Lower lobe of right lung (tissue), 2 donors: ENCODE measurements at places on chromosomes 5 and 9. TPM values are rescaled to one million over a fixed set of nuclear protein-coding genes. Genes with fewer than 3 reads are reported as not detected.

LCNL1 gene
- 1.9 TPM for total RNA-seq

- H3K27me3 ChIP-seq: no peaks in the 10 kb centered on the region
- H3K27ac ChIP-seq: no peak overlapping the region
- H3K4me1 ChIP-seq: no peaks in the 10 kb centered on the region
- DNase-seq: no peak
- peaks cover 27% of the 10 kb centered on the region for H3K36me3 ChIP-seq
These were observed 67.7 kb downstream of the TEX10 start for GRCh38 chr9:100285080-100285479.

ARSI gene
- total RNA-seq: 3.5 TPM

NPR3 gene
- 35.8 TPM for total RNA-seq

GRCh38 chr5:153067869-153068268 lies 422.6 kb upstream of the GRIA1 start:
- no peaks in the 10 kb centered on the region for H3K36me3 ChIP-seq
- no peak overlapping the region for H3K27ac ChIP-seq
- no peak for DNase-seq
- H3K4me3 ChIP-seq: no peak overlapping the region
- H3K27me3 ChIP-seq: no peaks in the 10 kb centered on the region

NAIF1 gene
- total RNA-seq: 11.3 TPM

- peaks cover 11% of the 10 kb centered on the region for H3K4me1 ChIP-seq
- DNase-seq: peak; percentile 30
- no peak overlapping the region for H3K4me3 ChIP-seq
- peaks cover 33% of the 10 kb centered on the region for H3K27me3 ChIP-seq
These were observed 123.8 kb upstream of the LPCAT1 start for GRCh38 chr5:1647580-1647979.

DNA sequence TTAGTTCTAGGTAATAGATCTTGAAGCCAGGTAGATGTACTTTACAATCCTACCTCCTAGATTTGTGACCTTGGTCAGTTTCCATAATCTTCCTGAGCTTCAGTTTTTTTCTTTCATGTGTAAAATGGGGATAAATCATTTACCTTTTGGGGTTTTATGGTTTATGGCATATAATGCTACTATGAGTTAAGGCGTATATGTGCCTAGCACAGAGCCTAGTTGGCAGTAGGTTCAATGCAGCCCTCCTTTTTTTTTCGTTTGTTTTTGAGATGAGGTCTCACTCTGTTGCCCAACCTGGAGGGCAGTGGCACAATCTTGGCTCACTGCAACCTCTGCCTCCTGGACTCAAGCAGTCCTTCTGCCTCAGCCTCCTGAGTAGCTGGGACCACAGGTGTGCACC lies 28.8 kb downstream of the EGFLAM start:
- DNase-seq: no peak
- H3K4me3 ChIP-seq: no peak overlapping the region
- peaks cover 46% of the 10 kb centered on the region for H3K27me3 ChIP-seq

DNA sequence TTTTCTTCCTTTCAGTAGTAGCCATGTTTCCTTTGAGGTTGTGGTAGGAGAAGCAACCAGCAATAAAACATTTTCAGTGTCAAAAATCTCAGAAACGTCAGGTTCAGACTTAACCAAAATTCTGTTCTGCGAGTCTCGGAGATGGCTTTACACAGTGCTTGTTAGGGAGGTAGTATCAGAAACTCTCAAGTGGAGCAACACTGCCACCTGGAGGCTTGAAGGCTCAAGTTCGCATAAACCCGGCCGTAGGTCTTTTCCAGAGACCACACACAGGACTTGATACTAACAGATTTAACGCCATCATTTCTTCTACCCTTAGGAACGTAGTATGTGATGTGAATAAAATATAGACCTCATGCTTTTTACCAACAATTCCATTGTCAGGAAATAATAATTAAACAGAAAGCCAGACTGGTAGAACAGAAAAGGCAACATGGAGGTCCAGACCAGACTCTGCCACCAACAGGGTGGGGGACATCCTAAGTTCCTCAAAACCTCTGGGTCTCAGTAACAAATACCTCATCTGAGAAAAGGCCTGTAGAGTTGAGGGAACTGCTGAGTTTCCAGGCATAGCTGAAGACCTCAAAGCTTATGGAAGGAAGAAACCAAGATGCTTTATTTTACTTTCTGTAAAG lies 8.5 kb downstream of the PTGER4 start:
- peak overlapping the region; percentile 3 for H3K27ac ChIP-seq
- H3K4me1 ChIP-seq: peaks cover 48% of the 10 kb centered on the region
- peak; percentile 74 for DNase-seq
- no peaks in the 10 kb centered on the region for H3K27me3 ChIP-seq
- peaks cover 15% of the 10 kb centered on the region for H3K36me3 ChIP-seq
- H3K4me3 ChIP-seq: peak overlapping the region; percentile 82

PCDHGA12 gene
- 5.9 TPM for total RNA-seq

GLIPR2 gene
- 108 TPM for total RNA-seq

DNA sequence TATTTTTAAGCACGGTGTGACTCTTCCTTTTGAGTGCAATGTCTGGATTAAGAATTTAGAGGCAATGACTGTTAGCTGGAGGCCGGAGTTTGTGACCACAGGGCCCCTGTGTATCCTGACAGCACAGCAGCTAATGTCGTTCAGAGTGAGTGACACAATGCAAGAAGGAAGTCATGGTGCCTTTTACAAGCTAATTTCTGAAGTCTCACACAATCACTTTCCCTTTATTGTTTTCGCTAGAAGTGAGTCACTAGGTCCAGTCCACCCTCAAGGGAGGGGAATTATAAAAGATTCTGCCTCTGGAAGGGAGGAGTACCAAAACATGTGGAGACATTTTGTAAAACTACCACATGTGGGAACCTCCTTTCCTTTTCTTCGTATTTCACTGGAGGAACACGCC lies 185.5 kb upstream of the FGF10 start:
- H3K4me3 ChIP-seq: no peak overlapping the region
- no peaks in the 10 kb centered on the region for H3K4me1 ChIP-seq
- DNase-seq: no peak
- H3K27ac ChIP-seq: no peak overlapping the region
- no peaks in the 10 kb centered on the region for H3K36me3 ChIP-seq
- H3K27me3 ChIP-seq: no peaks in the 10 kb centered on the region

GRCh38 chr9:94916956-94917355 lies 190.5 kb downstream of the AOPEP start:
- H3K4me1 ChIP-seq: peaks cover 38% of the 10 kb centered on the region
- H3K27ac ChIP-seq: no peak overlapping the region
- H3K4me3 ChIP-seq: no peak overlapping the region
- DNase-seq: no peak
- no peaks in the 10 kb centered on the region for H3K27me3 ChIP-seq

DNA sequence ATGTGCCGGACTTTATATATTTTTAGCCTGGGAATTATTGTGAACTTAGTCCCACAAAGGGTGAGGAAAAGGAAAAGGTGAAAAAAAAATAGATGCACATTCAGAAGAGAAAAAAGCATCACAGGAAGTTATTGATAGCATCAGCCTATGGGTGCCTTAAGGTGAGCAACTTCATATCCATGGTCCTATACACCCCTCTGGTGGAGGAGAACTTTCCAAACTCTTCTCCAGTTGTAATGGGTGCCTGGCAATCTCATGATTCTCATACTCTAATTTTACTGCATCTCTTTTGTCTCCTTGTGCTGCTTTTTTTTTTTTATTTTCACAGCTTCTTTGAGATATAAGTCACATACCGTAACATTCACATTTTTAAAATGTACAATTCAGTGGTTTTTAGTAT lies 107.4 kb downstream of the JAKMIP2 start:
- H3K27me3 ChIP-seq: no peaks in the 10 kb centered on the region
- H3K4me3 ChIP-seq: no peak overlapping the region
- no peak for DNase-seq

DNA sequence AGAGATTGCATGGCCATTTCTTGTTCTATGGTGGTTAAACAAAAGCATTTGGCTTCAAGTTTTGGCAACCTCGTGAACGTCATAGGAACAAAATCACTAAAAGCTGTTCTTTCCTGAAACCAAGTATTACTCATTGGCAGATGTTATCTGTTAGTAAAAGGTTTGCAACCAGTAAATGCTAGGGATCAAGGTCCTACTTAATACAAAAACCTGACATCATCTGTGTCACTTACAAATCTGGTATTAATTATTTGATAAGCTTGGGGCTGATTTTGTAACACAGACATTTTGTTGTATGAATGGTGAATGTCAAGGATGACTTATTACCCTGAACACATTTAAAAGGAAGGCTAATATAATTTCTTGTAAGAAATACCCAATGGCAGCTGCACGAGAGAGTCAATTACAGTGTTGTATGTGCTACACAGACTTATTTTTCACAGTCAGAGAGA lies 486.4 kb upstream of the ZNF608 start:
- no peaks in the 10 kb centered on the region for H3K36me3 ChIP-seq
- no peaks in the 10 kb centered on the region for H3K27me3 ChIP-seq
- H3K4me3 ChIP-seq: no peak overlapping the region
- no peak for DNase-seq

SLC44A1 gene
- 55.2 TPM for total RNA-seq

DNA sequence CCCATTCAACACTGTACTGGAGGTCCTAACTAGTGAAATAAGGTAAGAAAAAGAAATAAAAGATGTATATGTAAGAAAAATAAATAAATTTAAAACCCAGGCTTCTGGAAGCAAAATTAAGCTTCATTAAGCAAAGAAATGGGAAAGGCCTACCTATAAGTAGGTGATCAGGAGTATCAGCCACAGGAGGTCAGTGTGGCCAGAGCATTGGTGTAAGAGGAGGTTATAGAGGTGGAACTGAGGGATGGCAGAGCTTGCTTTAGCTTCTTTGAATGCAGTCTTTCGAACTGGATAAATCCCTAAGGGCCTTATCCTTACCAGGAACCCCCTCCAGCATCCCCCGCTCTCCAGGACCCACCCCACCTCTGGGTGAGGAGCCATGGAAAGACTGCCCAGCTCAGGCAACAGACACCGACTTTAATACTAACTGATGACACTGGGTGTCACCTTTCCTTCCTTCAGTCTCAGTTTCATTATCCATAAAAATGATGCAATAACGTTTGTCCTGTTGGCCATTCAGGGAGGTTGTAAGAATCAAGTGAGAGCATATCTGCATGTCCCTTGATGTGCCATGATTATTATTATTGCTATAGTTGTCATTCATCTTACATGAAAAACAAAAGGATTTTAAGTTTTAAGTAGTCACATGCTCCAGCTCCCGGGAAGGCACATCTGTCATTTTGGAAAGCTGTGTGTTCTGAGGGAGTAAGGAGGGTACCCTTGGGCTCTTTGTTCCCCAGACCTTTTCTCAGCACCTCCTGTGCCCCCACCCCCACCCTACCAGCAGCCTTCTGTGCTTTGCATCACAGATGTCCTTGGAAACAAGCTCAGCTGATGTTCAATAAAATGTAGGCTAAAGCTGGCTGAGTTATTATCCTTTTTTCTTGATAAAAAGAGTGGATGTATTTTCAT lies 50.8 kb upstream of the CTNNA1 start:
- H3K27ac ChIP-seq: no peak overlapping the region
- H3K27me3 ChIP-seq: no peaks in the 10 kb centered on the region
- DNase-seq: no peak
- no peak overlapping the region for H3K4me3 ChIP-seq
